ENCODE measurements at places on chromosomes 6 and 20. TPM values are rescaled to one million over a fixed set of nuclear protein-coding genes. Genes with fewer than 3 reads are reported as not detected.

Gene BMP2
- not detected for total RNA-seq

Gene IL20RA
- not detected for total RNA-seq

Gene MEP1A
- not detected for total RNA-seq

Gene SYCP2
- 2.6 TPM for total RNA-seq

Gene LY6G6D
- not detected for total RNA-seq

Gene AGPAT1
- total RNA-seq: 24.6 TPM

Gene JPH2
- 0.54 TPM for total RNA-seq

Gene NR2E1
- total RNA-seq: not detected

Gene RAB44
- total RNA-seq: 0.07 TPM

Gene EYA2
- not detected for total RNA-seq

Gene FLRT3
- total RNA-seq: not detected

Data from activated CD8-positive, alpha-beta T cell treated with anti-CD3 and anti-CD28 coated beads for 36 hours (primary cell).